ENCODE measurements at places on chromosomes 13 and 19.

GRCh38 chr19:14817052-14817451, 17.9 kb downstream of the OR7A5 start:
- DNase-seq, result no peak

DNA sequence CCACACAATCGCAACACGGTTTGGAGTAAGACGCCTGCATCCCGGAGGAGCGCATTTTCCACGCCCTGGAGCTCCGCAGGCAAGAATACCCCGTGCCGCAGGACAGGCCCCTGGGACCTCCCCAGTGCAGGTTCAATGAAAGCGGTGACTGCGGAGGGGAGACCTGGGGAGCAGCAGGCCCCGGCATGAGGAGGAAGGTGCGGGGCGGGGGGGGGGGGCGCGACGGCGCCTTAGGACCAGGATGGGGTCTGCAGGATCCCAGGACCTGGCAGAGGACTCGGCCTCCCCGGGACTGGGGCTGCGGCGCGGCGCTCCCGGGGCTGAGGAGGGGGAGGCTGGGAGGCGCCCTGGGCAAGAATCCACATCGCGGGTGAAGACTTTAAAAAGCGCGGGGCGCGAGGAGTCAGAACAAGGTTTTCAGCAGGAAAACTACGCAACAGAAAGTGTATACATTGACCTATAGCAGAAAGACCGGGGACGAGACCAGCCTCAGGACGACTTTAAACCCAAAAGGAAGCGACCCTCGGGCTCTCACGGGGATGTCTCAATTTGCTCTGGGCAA, 432 bp downstream of the ZNF611 start:
- DNase-seq, result no peak

DNA sequence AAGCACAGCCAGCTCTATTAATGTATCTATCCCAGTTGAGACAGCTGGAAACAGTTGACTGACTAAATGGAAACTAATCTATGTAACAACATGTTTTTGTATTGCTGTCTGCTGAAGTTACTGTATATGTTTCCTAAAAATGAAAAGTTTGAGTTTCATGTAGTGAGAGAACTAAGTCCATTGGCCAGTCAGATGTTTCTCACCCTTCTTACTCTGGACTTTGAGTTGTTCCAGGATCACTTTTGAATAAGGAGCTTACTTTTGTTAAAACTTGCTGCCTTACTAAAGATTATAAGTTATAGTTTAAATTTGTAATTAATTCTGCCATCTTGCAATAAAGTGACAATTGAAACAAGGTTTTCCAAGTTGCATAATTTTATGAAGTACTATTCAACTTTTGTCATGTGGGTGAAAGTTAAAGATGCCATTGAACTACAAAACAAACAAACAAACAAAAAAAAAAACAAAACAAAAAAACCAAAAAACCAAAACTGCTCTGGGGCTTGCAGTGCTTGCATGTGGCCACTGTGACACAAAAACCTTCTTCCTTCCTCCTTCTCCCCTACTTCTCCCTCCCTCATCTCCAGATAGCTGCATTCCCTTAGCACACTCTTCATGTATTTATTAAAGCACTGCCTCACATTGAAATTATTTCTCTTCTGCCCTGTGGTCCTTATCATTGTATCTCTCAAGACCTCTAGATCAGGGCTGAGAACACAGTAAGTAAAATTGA, 15.3 kb downstream of the WDFY2 start:
- no peak for DNase-seq

DNA sequence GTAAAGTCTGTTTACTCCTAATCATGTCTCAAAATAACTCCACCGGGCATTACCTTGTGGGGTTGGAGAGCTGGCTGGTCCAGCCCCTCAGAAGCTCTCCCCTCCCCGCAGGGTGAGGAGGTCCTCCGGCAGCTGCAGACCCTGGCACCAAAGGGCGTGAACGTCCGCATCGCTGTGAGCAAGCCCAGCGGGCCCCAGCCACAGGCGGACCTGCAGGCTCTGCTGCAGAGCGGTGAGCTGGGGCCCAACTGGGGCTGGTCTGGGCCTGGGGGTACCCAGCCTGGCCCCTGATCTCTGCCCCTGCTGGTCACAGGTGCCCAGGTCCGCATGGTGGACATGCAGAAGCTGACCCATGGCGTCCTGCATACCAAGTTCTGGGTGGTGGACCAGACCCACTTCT, 20.2 kb downstream of the HIPK4 start:
- DNase-seq, result no peak

DNA sequence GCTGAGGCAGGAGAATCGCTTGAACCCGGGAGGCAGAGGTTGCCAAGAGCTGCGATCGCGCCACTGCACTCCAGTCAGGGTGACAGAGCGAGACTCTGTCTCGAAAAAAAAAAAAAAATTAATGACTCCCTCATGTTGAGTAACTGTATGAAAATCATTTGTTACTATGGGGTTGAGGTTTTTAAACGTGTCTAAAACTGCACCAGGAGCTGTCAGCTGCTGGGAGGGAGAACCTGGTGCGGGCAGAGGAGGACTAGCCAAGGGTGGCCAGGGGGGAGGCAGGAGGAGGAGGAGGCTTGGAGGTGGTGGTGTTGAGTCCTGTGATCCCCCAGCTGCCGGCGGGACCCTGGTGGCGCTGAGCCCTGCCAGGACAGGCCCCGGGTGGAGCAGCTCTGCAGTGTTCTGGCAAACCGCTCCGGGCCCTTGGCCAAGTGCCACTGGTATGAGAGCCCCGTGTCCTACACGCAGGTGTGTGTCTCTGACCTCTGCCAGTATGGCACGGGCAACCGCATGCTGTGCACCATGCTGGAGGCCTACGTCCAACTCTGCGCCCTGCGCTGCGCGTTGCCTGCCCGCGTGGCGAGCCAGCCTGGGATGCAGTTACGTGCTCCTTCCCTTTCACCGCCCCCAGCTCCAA, 17.1 kb upstream of the FXYD3 start:
- no peak for DNase-seq

DNA sequence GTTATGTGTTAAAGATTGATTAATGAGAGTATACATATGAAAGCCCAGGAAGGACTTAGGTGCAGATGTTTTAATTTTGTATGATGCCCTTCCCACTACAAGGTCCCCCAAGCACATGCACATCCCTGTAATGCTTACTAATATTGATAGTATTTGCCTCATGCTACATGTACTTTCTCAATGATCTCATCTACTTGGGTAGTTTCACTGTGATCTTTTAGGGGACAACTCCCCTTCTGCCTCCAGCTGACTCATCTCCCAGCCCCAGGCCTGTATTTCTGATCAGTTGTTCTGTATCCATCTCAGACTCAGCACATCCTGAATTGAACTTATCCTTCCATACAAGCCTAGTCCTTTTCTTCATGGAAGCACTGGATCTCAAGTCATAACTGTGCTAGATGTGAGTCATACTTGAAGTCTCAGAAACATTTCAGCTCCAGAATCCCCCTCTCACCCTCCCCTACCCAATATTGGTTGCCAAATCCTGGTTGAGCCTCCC, 49.4 kb upstream of the INTS6 start:
- DNase-seq, result no peak

DNA sequence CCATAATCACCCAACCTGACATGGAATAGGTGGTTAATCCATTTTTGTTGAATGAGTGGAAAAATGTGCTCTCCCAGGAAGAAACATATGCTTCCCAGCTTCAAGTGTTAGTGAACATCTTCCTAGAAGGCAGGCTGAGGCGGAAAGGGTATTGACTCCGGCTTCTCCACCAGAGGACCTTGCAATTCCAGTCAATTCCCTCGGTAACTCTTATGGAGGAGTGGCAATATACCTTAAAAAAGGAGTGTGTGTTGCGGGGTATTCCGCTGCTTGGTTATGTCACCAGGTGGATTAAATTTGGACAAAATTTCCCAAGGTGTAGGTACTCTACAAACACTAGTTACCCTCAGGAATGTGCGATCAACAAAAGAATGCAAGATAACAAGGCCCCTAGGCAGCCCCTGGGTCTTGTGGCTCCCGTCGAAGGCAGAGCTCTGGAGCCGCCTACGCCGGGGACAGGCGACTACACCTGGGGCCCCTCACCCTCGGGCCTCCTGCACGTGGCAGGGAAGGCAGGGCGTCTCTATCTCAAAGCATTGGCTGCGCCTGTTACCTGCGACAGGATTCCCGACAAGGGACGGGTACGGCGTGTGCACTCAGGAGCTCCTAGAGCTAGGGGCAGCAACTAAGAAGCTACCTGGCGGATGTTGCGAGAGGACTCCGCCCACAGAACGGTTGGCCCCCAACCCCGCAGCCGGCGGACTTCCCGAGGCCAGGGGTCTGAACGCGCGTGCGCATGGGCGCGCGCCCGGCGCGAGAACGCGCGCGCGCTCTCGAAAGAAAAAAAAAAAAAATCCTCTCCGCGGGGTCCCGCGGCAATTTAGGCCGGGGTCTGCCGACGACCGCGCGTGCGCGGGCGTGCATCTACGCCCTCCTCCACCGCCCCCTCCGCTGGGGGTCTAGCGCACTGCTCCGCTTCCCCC, at the start of gene WDR87:
Gene WDR87, minus strand, starts transcription at position 649 of the 923 bp plus-strand sequence. CDS start 8,355 bp downstream, outside the sequence.
- no peak for DNase-seq

DNA sequence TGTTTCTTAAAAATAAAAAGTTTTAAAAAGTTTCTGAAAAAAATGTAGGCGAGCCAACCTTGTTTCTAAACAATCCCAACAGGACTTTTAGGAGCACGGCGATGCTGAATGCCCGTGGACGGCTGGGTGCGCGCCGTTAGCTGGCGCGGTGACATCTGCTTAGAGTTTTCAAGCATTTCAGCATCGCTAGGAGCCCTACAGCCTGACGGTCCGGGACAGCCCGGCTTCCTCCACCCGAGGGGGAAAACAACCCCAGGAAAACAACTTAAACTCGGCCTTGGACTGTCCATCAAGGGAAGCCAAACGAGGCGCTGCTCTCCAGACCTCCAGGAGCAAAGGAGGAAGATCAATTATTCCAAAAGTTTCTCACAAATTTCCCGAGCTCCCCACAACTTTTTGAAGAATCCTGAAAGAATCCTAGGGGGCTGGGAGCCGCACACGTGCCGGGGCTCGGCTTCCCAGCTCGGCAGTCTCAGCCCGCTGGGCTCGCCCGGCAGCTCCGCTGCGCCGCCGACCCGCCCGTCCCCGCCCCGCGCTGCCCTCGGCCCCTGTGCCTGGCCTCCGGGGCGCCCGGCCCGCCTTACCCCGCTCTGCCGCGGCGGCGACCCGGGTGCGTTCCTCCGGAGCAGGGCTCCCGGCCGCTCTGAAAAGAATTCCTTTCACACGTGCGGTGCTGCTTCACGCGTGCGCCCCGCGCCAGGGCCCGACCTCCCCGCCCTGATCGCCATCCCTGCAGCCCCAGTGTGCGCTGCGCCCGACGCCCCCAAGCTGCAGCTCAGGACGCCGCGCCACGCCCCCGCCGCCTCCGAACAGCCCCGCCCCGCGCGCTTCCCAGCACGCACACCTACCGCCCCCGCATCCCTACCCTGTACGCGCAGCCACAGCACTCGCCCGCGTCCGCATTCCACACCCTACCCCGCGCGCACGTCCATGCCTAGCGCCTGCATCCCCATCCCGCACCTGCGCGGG, at the start of gene GJA3:
Gene GJA3, minus strand, starts transcription at position 747 of the 969 bp plus-strand sequence. CDS start 17,764 bp downstream, outside the sequence.
- no peak for DNase-seq

DNA sequence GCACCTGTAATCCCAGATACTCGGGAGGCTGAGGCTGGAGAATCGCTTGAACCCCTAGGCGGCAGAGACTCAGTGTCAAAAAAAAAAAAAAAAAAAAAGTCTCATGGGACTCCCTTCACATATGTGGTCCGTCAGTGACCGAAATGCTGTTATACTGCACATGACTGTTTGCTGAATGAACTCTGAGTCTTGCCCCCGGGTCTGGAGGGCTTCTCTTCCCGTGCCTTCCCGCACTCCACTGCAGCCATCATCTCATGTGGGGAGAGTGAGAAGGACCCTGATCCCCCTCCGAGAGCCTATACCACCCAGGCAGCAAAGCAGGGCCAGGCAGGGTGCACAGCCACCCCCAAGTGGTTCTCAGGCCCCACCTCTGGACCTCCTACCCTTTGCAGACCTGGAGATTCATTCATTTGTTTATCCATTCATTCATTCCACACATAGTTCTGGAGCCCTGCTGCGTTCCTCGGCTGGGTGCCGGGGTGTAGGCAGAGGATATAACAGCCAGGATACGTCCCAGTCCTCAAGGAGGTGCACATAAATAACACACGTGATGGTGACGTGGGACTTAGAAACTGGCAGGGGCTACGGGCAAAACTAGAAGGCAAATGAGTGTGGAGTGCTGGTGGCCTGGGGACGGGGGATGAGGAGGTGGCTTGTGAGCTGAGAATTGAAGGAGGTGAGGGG, 14.2 kb downstream of the NDUFA11 start:
- no peak for DNase-seq

GRCh38 chr19:18464646-18465045, 26.7 kb upstream of the ISYNA1 start:
- no peak for DNase-seq

DNA sequence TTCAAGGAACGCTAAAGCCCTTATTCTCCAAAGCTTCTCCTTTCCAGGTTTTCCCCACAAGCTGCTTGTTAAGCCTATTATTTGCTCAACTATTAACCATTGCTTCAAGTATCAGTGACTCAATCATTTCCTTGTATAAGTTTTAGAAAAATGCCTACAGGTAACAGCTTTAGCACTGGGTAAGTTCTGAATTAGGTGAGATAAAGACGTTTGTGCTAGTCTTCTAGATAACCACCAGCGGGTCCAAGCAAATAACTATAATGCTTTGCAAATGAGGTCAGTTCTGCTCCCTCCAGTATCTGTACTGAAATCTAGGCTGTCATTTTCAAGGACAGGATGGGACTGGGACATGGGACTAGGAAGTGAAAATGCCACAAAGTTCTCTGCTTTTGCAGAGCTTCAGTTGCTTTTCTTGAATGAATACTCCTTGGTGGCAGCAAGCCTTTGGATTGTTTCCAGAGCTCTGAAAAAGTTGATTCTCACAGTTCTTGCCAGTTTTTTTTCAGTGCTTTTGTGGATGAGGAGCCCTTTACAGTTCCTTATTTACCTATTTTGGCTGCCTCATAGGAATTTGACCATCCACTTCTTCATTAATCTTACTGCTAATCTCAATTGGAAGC, 1487.7 kb downstream of the EFNB2 start:
- DNase-seq, result no peak

- no peak for DNase-seq
Measured at GRCh38 chr13:108657519-108657918, 28.1 kb downstream of the MYO16 start.

GRCh38 chr13:97058391-97058790, 64.1 kb upstream of the OXGR1 start:
- DNase-seq, result no peak

- no peak for DNase-seq
Measured at GRCh38 chr19:1676351-1677266, 24.2 kb upstream of the TCF3 start.

DNA sequence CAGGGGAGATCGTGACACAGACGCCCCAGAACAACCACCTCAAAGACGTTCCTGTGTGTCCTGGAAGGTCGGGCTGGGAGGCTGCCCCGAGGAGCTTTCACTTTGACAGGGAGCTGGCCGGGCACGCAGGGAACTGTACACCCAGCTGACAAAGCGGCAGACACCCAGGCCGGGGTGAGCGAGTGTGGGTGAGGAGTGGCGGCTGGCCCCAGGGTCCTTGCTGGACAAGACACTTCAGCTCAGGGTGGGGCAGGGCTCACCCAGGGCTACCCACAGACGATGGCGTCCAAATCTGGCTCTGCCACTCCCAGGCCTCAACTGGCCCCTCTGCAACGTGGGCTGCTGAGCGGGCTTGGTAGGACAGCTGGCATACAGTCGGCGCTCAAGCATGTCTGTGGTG, 2.0 kb downstream of the FGF22 start:
- DNase-seq, result no peak

GRCh38 chr13:33087091-33087490, 70.9 kb downstream of the KL start:
- no peak for DNase-seq

Data from activated naive CD4-positive, alpha-beta T cell (primary cell).